Fibroblast of upper back skin (primary cell): ENCODE measurements at places on chromosomes 1 and 21.

GRCh38 chr1:205370780-205371179 is 14.1 kb upstream of the KLHDC8A start:
- no peak for DNase-seq

DNA sequence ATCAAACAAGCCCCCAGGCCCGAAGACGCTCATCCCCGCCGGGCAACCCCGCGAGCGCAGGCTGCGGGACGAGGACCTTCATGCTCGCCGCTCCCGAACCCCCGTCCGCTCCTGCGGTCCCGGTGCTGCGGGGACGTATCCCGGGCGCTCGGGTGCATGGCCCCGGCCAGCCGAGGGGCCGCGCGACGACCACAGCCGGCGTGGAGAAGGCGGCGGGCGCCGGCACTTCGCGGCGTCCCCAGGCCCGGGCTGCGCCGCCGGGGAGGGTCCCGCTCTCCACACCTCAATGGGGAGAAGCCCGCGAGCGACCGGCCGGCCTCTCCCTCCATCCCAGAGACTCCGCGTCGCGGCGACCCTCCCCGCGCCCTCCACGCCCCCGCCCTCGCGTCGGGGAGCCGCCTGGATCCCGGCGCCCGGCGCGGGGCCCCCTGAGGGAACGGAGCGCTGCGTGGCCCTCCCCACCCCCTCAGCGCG is 401 bp downstream of the ERRFI1 start:
- no peak for DNase-seq

DNA sequence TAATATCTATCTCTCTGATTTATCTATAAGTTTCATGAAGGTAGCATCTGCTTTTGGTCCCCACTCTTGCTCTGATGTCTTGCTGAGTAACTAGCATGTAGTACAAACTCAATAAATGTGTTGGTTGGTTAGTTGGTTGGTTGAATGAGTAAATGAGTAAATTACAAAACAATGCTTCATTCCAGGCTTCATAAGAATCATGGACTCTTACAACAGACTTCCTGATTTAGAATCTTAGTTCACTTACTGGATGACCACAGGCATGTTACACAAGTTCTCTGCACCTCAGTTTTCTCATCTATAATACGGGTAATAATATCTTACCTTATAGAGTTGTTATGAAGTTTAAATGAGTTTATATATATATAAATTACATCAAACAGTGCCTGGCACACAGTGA is 98.6 kb downstream of the ZNF281 start:
- peak; percentile 32 for DNase-seq

DNA sequence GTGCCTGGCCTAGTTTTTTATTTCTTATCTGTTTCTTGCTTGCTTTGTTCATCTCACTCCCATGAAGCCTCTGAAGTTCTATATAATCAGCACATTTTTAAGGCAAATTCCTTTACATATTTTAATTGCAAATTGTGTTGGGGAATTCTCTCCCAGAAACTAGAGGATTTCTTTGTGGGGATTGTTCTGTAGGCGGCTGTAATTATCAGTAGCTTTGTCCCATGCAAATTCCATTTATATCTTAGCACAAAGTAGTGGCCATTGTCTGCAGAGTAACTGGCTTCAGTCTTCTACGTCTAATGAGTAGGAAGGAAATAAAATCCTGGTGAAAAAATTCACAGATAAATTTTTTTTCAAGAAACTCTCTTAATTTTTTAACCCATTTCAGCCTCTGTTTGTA is 35.7 kb downstream of the CLEC20A start:
- DNase-seq = no peak

- peak; percentile 63 for DNase-seq
Observed at GRCh38 chr1:151934048-151934493, 24.8 kb upstream of the THEM4 start.

GRCh38 chr1:182707122-182707521 is 22.7 kb upstream of the RGS8 start:
- no peak for DNase-seq

- no peak for DNase-seq
Observed at GRCh38 chr1:77688939-77689338, 6.5 kb upstream of the ZZZ3 start.

DNA sequence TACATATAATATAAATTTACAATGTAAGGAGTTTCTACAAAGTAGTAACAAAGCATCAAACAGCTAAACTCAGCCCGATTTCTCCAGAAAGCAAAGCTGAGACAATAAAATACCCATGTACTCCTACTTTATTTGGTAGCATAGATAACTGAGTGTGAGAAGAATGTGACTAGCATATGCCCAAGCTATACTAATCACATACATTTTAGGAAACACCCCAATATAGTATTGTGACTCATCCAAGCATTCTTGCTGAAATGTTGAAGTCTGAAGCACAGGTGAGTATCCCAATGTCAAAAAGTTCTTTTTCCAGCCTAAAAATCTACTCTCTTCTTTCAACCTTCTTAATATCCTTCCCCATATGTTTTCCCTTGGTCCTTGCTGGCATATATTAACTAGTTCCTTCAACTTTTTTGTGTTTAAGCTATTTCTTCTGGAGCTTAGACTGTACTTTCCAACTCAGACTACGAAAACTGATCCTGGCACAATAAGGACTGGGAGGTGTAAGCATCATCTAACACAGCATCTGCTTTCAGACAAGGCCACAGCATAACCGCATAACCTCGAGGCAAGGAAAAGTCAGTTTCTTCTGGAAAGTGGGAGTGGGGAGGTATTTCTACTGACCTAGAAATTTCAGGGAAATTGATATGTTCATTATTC is 163.0 kb upstream of the RNPC3 start:
- DNase-seq = no peak

- peak; percentile 72 for DNase-seq
Observed at GRCh38 chr1:85464497-85465098, 361 bp downstream of the DDAH1 start.

DNA sequence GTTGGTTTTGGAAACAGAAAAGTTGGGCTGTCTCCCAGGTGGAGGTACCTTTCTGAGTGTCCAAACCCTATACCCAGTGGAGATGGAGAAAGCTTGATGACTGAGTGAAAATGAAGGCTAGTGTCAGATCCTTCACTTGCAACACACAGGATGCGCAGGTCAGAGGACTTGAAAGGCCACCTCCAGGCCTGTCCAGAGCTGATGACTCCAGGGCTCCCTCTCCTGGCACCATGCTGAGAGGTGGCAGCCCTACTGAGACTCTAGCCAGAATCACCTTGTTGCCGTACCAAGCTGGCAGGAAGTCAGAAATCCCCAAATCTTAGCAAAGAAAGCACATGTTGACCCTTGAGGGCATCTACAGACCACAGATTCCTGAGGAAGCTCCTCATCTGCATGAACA is 16.4 kb downstream of the KNCN start:
- DNase-seq = no peak
